ENCODE measurements at places on chromosomes 1 and 21. TPM values are rescaled to one million over a fixed set of nuclear protein-coding genes. Genes with fewer than 3 reads are reported as not detected.

Gene SYTL1
- total RNA-seq = 73.1 TPM

Gene ERG
- total RNA-seq = 0.07 TPM

- H3K27ac ChIP-seq = no peak overlapping the region
- DNase-seq = no peak
- H3K36me3 ChIP-seq = no peaks in the 10 kb centered on the region
- no peaks in the 10 kb centered on the region for H3K27me3 ChIP-seq
- H3K4me1 ChIP-seq = peaks cover 28% of the 10 kb centered on the region
Measured at GRCh38 chr1:167263819-167264464, 43.3 kb downstream of the POU2F1 start.

Gene RPAP2
- 48.4 TPM for total RNA-seq

- no peaks in the 10 kb centered on the region for H3K27me3 ChIP-seq
- H3K27ac ChIP-seq = peak overlapping the region; percentile 81
- DNase-seq = no peak
- peaks cover 3% of the 10 kb centered on the region for H3K36me3 ChIP-seq
- no peak overlapping the region for H3K4me3 ChIP-seq
Measured at GRCh38 chr1:162536511-162536910, 25.0 kb upstream of the UAP1 start.

- H3K27me3 ChIP-seq = no peaks in the 10 kb centered on the region
- H3K4me3 ChIP-seq = no peak overlapping the region
- peaks cover 29% of the 10 kb centered on the region for H3K36me3 ChIP-seq
- DNase-seq = no peak
- no peak overlapping the region for H3K27ac ChIP-seq
Measured at GRCh38 chr1:19133360-19133759, 76.7 kb downstream of the UBR4 start.

- no peaks in the 10 kb centered on the region for H3K27me3 ChIP-seq
- DNase-seq = no peak
- no peaks in the 10 kb centered on the region for H3K4me1 ChIP-seq
- no peaks in the 10 kb centered on the region for H3K36me3 ChIP-seq
Measured at GRCh38 chr1:36515315-36516138, 32.8 kb upstream of the CSF3R start.

Gene REN
- total RNA-seq = not detected

Gene ATXN7L2
- 13.3 TPM for total RNA-seq

DNA sequence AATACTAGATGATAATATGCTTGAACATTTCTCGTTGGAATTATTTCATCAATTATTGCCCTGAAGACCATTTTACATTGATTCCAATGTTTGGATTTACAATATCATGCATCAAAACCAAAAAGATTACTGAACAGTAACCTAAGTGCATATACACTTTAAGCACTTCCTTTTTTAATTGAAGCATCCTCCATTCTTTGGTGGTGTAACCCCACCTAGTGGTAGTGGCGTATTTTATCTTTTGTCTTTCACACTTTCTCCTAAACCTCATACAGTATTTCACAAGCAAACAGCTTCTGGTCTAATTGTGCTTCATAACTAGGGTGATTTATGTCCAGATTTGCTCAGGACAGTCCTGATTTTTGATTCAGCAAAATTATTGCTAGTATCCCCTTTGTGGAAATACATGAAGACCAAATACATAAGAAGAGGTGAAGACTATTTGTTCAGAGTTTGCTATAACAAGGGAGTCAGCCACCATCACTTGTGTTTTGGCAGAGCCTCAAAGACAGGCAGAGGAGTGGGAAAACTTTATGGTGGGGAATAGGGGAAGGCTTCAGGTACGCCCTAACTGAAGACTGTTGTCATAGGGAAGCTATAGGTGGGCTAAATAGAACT, 3.4 kb upstream of the NVL start:
- peak overlapping the region; percentile 50 for H3K27ac ChIP-seq
- H3K36me3 ChIP-seq = no peaks in the 10 kb centered on the region
- H3K4me1 ChIP-seq = peaks cover 44% of the 10 kb centered on the region
- H3K27me3 ChIP-seq = no peaks in the 10 kb centered on the region

Gene RIPK4
- 0.60 TPM for total RNA-seq

DNA sequence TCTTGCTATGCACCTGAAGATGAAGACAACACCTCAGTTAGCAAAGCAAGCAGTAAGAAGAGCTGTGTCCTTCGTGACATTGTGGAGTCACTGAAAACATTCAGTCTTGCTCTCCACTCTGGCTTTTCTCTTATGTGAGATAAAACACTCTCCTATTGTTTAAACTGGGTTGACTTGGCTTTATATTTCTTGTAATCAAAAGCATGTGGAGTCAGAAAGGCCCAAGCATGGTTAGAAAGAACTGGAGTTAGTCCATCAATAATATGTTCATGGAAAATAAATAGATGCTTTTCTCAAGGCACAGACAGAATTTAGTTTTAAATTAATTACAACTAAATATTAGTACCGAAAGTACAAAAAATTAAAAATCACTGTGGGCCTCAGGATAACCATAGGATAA, 61.7 kb downstream of the UBE2U start:
- H3K27me3 ChIP-seq = peaks cover 26% of the 10 kb centered on the region
- no peak for DNase-seq
- no peaks in the 10 kb centered on the region for H3K36me3 ChIP-seq
- H3K4me3 ChIP-seq = no peak overlapping the region
- no peaks in the 10 kb centered on the region for H3K4me1 ChIP-seq

DNA sequence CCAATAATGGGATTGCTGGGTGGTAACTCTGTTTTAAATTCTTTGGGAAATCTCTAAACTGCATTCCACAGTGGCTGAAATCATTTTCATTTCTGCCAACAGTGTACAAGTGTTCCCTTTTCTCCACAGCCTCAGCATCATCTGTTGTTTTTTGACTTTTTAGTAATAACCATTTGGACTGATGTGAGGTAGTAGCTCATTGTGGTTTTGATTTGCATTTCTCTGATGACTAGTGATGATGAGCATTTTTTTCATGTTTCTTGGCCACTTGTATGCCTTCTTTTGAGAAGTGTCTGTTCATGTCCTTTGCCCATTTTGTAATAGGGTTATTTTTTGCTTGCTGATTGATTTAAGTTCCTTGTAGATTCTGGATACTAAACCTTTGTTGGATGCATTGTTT, 131.9 kb upstream of the B3GALT2 start:
- no peak for DNase-seq
- H3K27ac ChIP-seq = no peak overlapping the region
- H3K4me3 ChIP-seq = no peak overlapping the region
- H3K27me3 ChIP-seq = no peaks in the 10 kb centered on the region
- peaks cover 1% of the 10 kb centered on the region for H3K36me3 ChIP-seq

- peaks cover 9% of the 10 kb centered on the region for H3K27me3 ChIP-seq
- no peak overlapping the region for H3K4me3 ChIP-seq
- peaks cover 4% of the 10 kb centered on the region for H3K36me3 ChIP-seq
- H3K27ac ChIP-seq = no peak overlapping the region
- no peak for DNase-seq
Measured at GRCh38 chr1:7322912-7323311, 448.2 kb upstream of the VAMP3 start.

DNA sequence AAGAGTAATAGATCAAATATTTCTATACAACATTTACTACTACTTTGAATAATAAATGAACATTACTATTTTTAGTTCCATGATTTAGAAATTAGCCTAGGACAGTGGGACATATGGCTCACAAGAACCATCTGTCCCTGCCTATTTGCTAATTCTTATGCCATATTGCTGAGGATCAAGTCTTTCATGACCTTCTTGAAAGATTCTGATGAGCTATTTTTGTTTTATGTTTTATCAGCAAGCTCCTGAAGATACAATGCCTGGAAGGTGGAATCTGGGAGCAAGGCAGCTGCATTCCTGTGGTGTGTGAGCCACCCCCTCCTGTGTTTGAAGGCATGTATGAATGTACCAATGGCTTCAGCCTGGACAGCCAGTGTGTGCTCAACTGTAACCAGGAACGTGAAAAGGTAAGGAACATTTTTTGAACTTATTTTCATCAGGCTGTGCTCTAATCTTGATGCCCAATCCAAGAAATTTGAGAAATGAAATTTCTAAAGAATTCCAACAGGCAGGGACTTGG, 326.7 kb downstream of the PAPPA2 start:
- no peak overlapping the region for H3K4me3 ChIP-seq
- no peak for DNase-seq
- no peaks in the 10 kb centered on the region for H3K4me1 ChIP-seq

DNA sequence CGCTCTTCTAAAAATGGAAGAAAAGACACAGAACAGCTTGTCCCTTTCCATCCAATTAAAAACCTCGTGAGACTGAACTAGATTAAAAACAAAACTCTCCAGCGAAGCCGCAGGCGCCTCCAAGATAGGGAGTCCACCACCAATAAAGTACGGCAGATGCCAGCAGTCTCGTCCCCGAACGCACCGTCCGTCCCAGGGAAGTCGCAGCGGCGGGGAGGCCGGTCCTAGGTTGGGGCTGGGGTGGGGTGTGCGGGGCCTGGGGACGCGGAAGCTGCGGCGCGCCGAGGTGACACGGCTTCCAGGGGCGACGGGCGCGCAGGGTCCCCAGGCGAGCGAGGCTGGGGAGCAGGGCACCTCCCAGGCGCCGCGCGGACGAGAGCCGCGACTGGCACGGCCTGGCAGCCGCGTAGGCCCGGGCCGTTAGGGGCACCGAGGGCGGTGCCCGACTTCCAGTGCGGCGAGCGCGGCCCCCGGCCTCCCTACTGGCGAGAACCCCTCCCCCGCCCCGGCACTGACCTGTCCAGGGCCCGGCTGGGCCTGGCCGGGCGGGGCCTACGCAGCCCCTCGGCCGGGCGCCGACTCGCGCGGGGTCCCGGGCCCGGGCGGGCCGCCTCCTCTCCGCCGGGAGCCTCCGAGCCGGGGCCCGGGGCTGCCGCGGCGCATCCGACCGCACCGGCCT, 28.3 kb upstream of the A3GALT2 start:
- peak overlapping the region; percentile 26 for H3K27ac ChIP-seq
- H3K27me3 ChIP-seq = no peaks in the 10 kb centered on the region
- no peaks in the 10 kb centered on the region for H3K36me3 ChIP-seq
- peaks cover 42% of the 10 kb centered on the region for H3K4me1 ChIP-seq

GRCh38 chr1:20278692-20279130, 12.0 kb upstream of the VWA5B1 start:
- DNase-seq = no peak
- H3K27ac ChIP-seq = no peak overlapping the region
- peaks cover 39% of the 10 kb centered on the region for H3K27me3 ChIP-seq
- no peaks in the 10 kb centered on the region for H3K4me1 ChIP-seq

Gene UBE2U
- total RNA-seq = not detected

Gene DNAJC28
- 0.55 TPM for total RNA-seq

Gene FAAH
- total RNA-seq = 8.8 TPM

GRCh38 chr1:25758466-25759070, 41.4 kb upstream of the SELENON start:
- no peak overlapping the region for H3K27ac ChIP-seq
- no peaks in the 10 kb centered on the region for H3K27me3 ChIP-seq
- peaks cover 3% of the 10 kb centered on the region for H3K36me3 ChIP-seq
- DNase-seq = no peak
- no peak overlapping the region for H3K4me3 ChIP-seq

DNA sequence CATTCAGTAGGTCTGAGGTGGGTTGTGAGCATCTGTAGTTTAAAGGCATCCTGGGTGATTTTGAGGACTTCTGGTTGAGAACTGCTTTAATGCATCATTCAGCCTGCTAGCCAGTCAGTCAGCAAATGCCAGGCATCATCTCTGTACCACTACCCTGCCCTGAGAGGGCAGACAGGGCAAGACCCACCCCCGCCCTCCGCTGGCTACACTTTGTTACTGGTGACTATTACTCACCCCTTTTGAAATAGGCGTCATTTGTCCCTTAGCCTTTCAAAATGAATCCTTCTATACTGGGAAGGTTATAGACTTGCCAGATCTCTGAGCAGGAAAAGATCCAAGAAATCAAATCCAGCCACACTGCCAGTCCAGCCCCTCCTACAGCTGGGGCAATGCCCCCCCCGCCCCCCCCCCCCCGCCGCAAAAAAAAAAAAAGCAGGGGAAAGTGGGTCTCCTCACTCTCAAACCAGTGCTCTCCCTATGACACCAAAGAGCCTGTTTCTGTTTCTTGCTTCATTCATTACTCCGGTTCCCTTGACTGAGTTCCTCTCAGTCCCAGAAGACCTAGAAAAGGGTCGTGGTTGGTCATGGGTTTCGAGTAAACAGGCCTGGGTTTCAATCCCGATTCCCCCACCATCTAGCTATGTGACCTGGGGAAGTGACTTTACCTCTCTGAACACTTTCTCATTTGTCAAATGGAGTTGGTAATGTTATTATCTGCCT, 4.4 kb downstream of the SELENON start:
- peaks cover 2% of the 10 kb centered on the region for H3K36me3 ChIP-seq
- H3K27me3 ChIP-seq = no peaks in the 10 kb centered on the region
- H3K4me3 ChIP-seq = peak overlapping the region; percentile 54
- peak; percentile 61 for DNase-seq

DNA sequence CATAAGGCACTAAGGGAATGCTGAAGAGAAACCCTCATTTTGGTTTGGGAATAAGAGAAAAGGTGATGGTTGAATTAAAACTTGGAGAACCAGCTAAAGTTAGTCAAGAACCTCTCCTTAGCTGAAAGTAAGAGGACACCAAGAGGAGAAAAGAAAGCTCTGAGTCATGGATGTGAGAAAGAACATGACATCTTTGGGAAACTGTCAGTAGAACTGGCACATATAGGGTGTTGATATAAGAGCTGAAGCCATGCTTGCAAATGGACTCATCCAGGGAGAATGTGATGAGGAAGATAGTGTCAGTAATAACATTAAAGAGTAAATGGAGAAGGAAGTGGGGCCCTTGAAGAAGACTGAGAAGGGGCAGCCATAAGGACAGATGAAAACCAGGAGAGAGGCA, 54.3 kb downstream of the LRRC8C start:
- H3K4me1 ChIP-seq = peaks cover 71% of the 10 kb centered on the region
- peaks cover 25% of the 10 kb centered on the region for H3K36me3 ChIP-seq
- no peaks in the 10 kb centered on the region for H3K27me3 ChIP-seq
- peak overlapping the region; percentile 70 for H3K27ac ChIP-seq
- no peak for DNase-seq

- H3K27me3 ChIP-seq = no peaks in the 10 kb centered on the region
- H3K36me3 ChIP-seq = peaks cover 6% of the 10 kb centered on the region
- H3K4me1 ChIP-seq = peaks cover 14% of the 10 kb centered on the region
- DNase-seq = no peak
- peak overlapping the region; percentile 1 for H3K27ac ChIP-seq
Measured at GRCh38 chr1:235767795-235768194, 98.9 kb downstream of the LYST start.

- H3K4me3 ChIP-seq = no peak overlapping the region
- no peak overlapping the region for H3K27ac ChIP-seq
- H3K36me3 ChIP-seq = no peaks in the 10 kb centered on the region
- H3K4me1 ChIP-seq = no peaks in the 10 kb centered on the region
- peak; percentile 4 for DNase-seq
Measured at GRCh38 chr1:48227165-48228013, 4.9 kb downstream of the SLC5A9 start.

- no peak for DNase-seq
- H3K27me3 ChIP-seq = peaks cover 5% of the 10 kb centered on the region
- peaks cover 10% of the 10 kb centered on the region for H3K4me1 ChIP-seq
- no peak overlapping the region for H3K4me3 ChIP-seq
Measured at GRCh38 chr1:87765681-87766070, 437.0 kb downstream of the LMO4 start.

Gene LCE3E
- not detected for total RNA-seq

Measured in activated T-cell treated with anti-CD3 and anti-CD28 coated beads, Interleukin-2, amount 50 U/mL, for 72 hours (primary cell).